RWPE2 (cell line): ENCODE measurements at places on chromosomes 11 and 22.
A peak's percentile ranks its signal among the peaks of the same experiment; 100 is the strongest.

- no peak overlapping the region for H3K4me3 ChIP-seq
- no peak overlapping the region for H3K27ac ChIP-seq
- H3K36me3 ChIP-seq, result no peaks in the 10 kb centered on the region
These were observed 12.8 kb downstream of the PLAAT4 start for GRCh38 chr11:63549411-63549810.

- no peak overlapping the region for H3K4me3 ChIP-seq
- H3K4me1 ChIP-seq, result no peaks in the 10 kb centered on the region
- DNase-seq, result no peak
- no peak overlapping the region for H3K27ac ChIP-seq
- H3K27me3 ChIP-seq, result no peaks in the 10 kb centered on the region
- no peaks in the 10 kb centered on the region for H3K36me3 ChIP-seq
These were observed 17.9 kb upstream of the BBOX1 start for GRCh38 chr11:27022659-27023251.

- no peaks in the 10 kb centered on the region for H3K4me1 ChIP-seq
- H3K36me3 ChIP-seq, result no peaks in the 10 kb centered on the region
- no peak overlapping the region for H3K27ac ChIP-seq
- no peaks in the 10 kb centered on the region for H3K27me3 ChIP-seq
- DNase-seq, result no peak
- no peak overlapping the region for H3K4me3 ChIP-seq
These were observed 38.5 kb downstream of the FLRT1 start for GRCh38 chr11:64074239-64074638.

- no peaks in the 10 kb centered on the region for H3K36me3 ChIP-seq
- H3K4me3 ChIP-seq, result peak overlapping the region; percentile 54
- H3K4me1 ChIP-seq, result peaks cover 9% of the 10 kb centered on the region
- no peaks in the 10 kb centered on the region for H3K27me3 ChIP-seq
- H3K27ac ChIP-seq, result no peak overlapping the region
- no peak for DNase-seq
These were observed 51.4 kb downstream of the FAM83F start for GRCh38 chr22:40046126-40046525.

DNA sequence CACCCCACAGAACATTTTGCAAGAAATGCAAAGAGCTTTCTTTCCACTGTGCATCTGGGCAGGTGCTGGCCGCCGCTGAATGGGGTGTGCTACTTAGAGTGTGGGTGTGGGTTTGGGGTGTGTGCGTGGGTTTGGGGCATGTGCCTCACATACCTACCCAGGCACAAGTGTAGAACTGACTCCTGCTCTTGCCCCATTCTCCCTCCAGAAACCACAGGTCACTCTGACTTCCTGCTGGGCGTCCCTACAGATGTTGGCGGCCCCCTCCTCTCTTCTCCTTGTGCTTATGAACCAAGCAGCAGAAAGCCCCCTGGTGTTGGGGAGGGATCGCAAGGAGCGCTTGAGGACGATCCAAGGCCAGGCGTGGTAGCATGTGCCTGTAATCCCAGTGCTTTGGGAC lies 63.9 kb downstream of the GRIK4 start:
- peaks cover 15% of the 10 kb centered on the region for H3K27me3 ChIP-seq
- no peak for DNase-seq
- no peak overlapping the region for H3K4me3 ChIP-seq
- no peak overlapping the region for H3K27ac ChIP-seq
- H3K36me3 ChIP-seq, result no peaks in the 10 kb centered on the region

DNA sequence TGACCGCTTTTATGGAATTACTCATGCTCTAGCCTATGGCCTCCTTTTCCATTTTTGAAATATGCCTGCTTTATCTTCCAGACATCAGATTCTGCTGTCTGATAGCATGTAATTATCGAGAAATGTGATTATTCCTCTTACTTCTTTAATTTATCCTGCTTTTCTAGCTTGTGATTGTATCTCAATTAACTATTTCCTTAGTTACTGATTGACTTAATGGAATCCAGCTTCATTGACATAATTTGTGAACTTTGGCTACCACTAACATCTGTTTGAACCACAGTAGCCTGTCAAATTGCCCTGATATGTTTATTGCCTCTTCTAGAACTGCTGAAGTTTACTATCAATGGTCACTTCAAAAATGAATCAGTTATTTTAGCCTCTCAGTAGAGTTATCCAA lies 25.5 kb upstream of the PDE3B start:
- no peak overlapping the region for H3K27ac ChIP-seq
- no peaks in the 10 kb centered on the region for H3K4me1 ChIP-seq
- no peaks in the 10 kb centered on the region for H3K36me3 ChIP-seq
- H3K4me3 ChIP-seq, result no peak overlapping the region
- no peak for DNase-seq

- no peaks in the 10 kb centered on the region for H3K4me1 ChIP-seq
- H3K36me3 ChIP-seq, result no peaks in the 10 kb centered on the region
- no peak overlapping the region for H3K27ac ChIP-seq
- DNase-seq, result no peak
- no peak overlapping the region for H3K4me3 ChIP-seq
These were observed 47.7 kb upstream of the CSNK2A3 start for GRCh38 chr11:11400635-11401232.

GRCh38 chr22:21837248-21837979 lies 30.0 kb downstream of the MAPK1 start:
- H3K4me1 ChIP-seq, result peaks cover 15% of the 10 kb centered on the region
- H3K4me3 ChIP-seq, result no peak overlapping the region
- H3K36me3 ChIP-seq, result no peaks in the 10 kb centered on the region

DNA sequence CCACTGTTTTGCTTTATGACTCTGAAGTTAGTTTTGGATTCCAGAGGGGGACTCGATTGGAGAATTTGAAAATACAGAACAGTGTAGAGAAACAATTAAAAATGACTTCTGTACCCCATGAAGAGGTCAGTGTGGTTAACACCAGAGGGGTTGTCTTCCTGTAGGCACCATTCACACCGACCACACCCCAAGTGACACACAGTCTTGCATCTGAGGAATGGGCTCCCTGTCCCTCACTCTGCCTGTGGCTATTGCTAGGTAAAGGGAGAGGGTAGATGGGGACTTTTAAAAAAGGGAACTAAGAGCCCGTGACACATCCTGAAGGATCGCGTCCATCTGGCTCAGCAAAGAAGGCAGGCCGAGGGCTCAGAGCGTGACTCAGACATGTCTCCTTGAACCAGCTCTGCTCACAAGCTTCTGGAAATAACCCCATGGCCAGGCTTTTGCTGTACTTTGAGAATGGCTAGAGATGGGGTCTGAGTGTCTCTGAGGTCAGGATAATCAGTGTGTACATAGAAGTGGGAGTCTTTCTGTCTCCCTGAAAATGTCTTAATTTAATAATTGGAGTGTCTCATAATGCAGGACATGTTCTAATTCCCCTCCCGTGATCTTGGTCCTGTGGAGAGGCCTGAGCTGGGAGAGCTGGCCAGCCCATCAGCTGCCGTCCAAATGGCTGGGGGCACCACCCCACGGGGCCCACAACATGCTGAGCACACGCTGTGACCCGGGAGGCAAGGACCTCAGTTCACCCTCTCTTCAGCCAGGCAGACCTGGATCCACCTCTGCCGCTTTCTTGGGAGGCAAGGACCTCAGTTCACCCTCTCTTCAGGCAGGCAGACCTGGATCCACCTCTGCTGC lies 39.3 kb downstream of the SGSM1 start:
- H3K4me1 ChIP-seq, result no peaks in the 10 kb centered on the region
- H3K27me3 ChIP-seq, result no peaks in the 10 kb centered on the region
- no peak overlapping the region for H3K4me3 ChIP-seq
- no peak overlapping the region for H3K27ac ChIP-seq

- no peak overlapping the region for H3K4me3 ChIP-seq
- no peaks in the 10 kb centered on the region for H3K4me1 ChIP-seq
- H3K27ac ChIP-seq, result no peak overlapping the region
- H3K36me3 ChIP-seq, result no peaks in the 10 kb centered on the region
These were observed 14.0 kb upstream of the MS4A10 start for GRCh38 chr11:60771146-60771545.

DNA sequence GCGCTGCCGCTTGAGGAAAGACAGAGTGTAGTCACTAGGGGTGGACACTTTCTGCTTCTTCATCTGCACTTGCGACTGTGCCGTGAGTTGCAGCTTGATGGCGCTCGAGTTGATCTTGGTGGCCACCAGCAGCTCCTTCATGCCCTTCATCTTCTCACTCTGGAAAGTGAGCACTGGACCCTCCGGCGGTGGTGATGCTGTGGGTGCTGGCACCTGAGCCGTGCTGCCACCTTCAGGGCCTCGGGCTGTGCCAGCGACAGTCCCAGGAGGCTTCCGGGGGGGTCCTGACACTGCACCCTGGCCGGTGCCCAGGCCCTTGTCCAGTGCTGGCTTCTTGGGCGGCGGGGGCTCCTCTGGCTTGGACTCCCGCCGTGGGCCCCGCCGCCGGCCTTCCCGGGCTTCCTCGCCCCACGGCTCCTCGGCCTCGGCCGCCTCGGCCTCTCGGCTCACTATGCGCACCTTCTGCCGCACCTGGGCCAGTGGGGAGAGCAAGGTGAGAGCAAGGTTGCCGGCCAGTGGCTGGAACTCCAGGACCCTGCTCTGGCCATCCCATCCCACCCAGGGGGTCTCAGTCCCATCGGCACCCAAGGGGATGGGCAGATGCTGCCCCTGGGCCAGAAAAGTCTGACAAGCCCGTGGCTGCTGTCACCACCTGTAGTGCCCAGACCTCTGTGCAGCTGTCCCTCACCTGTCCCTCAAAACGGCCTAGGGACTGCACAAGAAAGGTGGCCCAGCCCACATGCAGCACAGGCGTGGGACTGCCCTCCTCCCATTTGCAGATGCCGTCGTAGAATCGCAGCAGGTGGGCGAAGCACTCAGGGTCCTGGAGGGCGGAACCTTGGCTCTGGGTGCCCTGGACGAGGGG lies 1.6 kb upstream of the MAP4K2 start:
- peaks cover 26% of the 10 kb centered on the region for H3K36me3 ChIP-seq
- no peak overlapping the region for H3K4me3 ChIP-seq
- no peak for DNase-seq
- no peaks in the 10 kb centered on the region for H3K27me3 ChIP-seq

GRCh38 chr11:130006929-130007328 lies 4.3 kb upstream of the PRDM10 start:
- H3K4me1 ChIP-seq, result peaks cover 4% of the 10 kb centered on the region
- H3K27me3 ChIP-seq, result no peaks in the 10 kb centered on the region
- no peak overlapping the region for H3K4me3 ChIP-seq
- no peak overlapping the region for H3K27ac ChIP-seq
- no peaks in the 10 kb centered on the region for H3K36me3 ChIP-seq
- DNase-seq, result no peak

- no peak overlapping the region for H3K4me3 ChIP-seq
- DNase-seq, result no peak
- no peaks in the 10 kb centered on the region for H3K27me3 ChIP-seq
- H3K27ac ChIP-seq, result no peak overlapping the region
- H3K36me3 ChIP-seq, result no peaks in the 10 kb centered on the region
These were observed 192.5 kb upstream of the MTMR2 start for GRCh38 chr11:96116376-96116775.

- no peaks in the 10 kb centered on the region for H3K27me3 ChIP-seq
- H3K27ac ChIP-seq, result no peak overlapping the region
- H3K36me3 ChIP-seq, result peaks cover 38% of the 10 kb centered on the region
These were observed 2.0 kb upstream of the ANKRD42 start for GRCh38 chr11:83191491-83191890.

DNA sequence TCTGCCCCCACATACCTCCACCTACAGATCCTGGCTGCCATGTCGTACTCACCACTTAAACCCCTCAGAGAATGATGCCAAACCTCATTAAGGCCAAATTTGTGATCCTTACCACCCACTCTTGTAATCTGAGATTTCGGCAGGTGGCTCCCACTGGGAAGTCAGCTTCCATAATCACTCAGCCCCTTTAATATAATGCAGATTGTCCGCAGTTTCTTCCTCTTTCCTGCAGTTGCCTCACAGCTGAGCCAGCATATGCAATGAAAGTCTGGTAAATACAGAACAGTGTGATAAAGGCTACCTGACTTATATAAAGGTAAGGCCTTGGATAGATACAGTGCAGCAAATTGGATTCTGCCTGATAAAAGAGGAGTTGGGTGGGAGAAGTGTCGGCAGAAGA lies 515.2 kb upstream of the TENM4 start:
- H3K36me3 ChIP-seq, result no peaks in the 10 kb centered on the region
- H3K4me3 ChIP-seq, result no peak overlapping the region
- DNase-seq, result no peak
- no peaks in the 10 kb centered on the region for H3K27me3 ChIP-seq

- DNase-seq, result no peak
- H3K36me3 ChIP-seq, result no peaks in the 10 kb centered on the region
- H3K27ac ChIP-seq, result peak overlapping the region; percentile 93
These were observed 17.3 kb downstream of the PACSIN2 start for GRCh38 chr22:42997582-42998090.

- peaks cover 12% of the 10 kb centered on the region for H3K27me3 ChIP-seq
- no peak for DNase-seq
- H3K27ac ChIP-seq, result no peak overlapping the region
- H3K36me3 ChIP-seq, result no peaks in the 10 kb centered on the region
- no peak overlapping the region for H3K4me3 ChIP-seq
- no peaks in the 10 kb centered on the region for H3K4me1 ChIP-seq
These were observed 143.6 kb upstream of the SYT13 start for GRCh38 chr11:45429719-45430118.

DNA sequence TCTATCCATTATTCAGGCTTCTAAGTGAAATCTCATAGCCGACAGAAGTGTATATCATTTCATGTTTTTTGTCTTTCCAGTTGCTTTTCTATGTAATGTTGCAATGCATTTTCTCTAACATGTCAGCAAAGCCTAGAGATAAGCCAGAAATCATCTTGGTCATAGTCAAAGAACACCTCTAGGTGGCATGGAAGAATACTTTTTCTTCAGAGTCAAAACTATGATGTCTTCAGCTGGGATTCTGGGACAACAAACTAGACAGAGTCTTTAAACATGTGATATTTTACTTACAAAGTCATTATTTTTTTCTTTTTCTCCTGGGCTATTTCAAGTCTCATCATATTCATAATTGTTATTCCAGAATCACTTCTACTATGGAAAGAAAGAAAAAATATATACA lies 4.4 kb downstream of the GAS2 start:
- no peak for DNase-seq
- H3K27ac ChIP-seq, result no peak overlapping the region
- H3K36me3 ChIP-seq, result no peaks in the 10 kb centered on the region
- H3K27me3 ChIP-seq, result peaks cover 57% of the 10 kb centered on the region
- no peak overlapping the region for H3K4me3 ChIP-seq

DNA sequence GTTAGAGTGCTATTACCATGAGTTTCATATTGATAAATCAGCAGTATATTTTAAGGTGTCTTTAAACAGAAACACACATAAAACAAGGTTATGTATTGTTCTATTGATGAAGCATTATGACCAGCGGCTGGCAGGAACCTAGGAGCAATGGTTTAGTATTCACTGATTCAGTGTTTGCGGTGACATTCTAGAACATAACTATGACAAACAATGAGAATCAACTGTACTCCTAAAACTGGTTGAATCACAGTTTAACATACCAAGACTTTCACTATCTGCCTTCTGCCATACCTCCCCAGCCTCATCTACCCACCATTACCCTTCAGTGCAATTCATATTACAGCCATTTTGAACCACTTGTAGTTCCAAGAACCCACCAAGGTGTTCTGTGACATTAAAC lies 8.8 kb downstream of the HOATZ start:
- H3K36me3 ChIP-seq, result no peaks in the 10 kb centered on the region
- no peaks in the 10 kb centered on the region for H3K27me3 ChIP-seq
- no peak for DNase-seq
- H3K4me3 ChIP-seq, result no peak overlapping the region
- H3K27ac ChIP-seq, result no peak overlapping the region

- no peak overlapping the region for H3K27ac ChIP-seq
- H3K4me3 ChIP-seq, result no peak overlapping the region
- no peak for DNase-seq
These were observed 147.0 kb upstream of the NAV2 start for GRCh38 chr11:19565639-19566038.
